ENCODE measurements at places on chromosomes 3 and 15. TPM values are rescaled to one million over a fixed set of nuclear protein-coding genes. Genes with fewer than 3 reads are reported as not detected.

- no peak for DNase-seq
Measured at GRCh38 chr3:185207481-185207880, 46.4 kb downstream of the EHHADH start.

DNA sequence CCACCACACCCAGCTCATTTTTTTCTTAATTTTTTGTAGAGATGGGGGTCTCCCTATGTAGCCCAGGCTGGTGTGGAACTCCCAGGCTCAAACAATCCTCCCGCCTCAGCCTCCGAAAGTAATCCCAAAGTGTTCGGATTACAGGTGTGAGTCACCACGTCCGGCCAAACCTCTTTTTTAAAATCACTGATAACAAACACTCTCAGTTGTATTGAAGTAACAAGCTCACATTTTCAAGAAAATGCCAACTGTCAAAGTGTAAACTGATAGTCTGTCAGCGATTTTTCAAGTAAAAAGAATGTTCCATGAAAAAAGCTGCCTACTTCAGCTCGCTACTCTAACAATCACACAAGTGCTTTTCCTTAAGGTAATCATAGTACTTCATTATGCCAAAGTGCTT is 33.4 kb downstream of the UBXN7 start:
- DNase-seq = no peak

GRCh38 chr3:196134691-196135090 is 52.8 kb upstream of the TFRC start:
- DNase-seq = no peak

- DNase-seq = no peak
Measured at GRCh38 chr3:158789592-158789991, 12.3 kb upstream of the MFSD1 start.

- DNase-seq = peak; percentile 74
Measured at GRCh38 chr3:141051443-141052200, 475 bp downstream of the SPSB4 start.

CCR9 gene
- not detected for total RNA-seq
